Right lobe of liver (tissue), 6 donors: ENCODE measurements at places on chromosomes 3 and 15.

DNA sequence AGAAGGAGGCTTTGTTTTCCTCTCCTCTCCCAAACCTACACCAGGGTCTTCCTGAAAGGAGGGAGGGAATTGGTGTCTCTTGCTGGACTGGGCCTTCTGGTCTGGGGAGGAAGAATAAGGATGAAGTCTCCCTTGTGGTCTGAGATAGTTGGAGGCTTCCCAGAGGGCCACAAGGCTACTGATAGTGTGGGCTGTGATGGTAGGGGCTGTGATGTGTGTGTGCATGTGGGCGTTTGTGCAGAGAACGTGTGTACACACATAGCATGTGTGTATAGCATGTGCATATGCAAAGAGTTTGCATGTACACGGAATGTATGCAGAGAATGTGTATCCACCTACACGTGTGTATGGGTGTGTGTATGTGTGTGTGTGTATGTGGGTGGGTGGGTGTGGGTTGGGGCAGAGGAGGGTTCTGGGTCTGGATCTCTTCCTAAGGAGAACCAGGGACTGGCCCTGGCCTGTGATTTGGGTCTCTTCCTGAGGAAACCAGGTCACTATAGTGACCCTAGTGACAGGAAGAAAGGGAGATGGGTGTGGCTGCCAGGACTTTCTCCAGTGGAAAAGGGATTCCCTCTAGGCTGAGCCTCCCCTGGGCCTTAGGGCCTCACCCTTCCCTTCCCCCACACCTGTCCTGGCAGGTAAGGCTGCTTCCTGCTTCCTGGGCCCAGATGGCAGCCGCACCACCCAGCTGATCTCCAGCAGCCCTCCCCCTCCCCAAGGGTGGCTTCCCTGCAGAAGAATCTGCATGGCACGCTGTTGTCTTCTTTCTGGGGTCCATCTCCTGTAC, 1.7 kb downstream of the FLNB start:
- DNase-seq = peak; percentile 66

DNA sequence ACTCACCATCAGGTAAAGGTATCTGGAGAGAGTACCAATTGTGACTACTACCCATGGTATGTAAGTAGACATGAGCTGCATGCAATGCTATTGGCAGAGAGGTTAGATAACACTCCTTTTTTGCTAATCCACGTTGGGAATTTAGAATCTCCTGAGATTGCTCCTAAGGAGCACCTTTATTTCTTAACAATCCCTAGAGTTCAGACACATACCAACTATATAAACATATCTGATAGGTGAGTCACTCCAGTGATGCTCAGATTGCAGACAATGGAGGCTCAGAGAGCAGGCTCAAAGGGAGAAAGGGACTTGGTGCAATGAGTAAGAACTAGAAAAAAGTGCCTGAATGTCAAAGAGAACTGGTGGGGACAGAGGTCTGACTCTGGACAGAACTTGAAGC, 47.0 kb upstream of the LRRFIP2 start:
- DNase-seq = no peak

DNA sequence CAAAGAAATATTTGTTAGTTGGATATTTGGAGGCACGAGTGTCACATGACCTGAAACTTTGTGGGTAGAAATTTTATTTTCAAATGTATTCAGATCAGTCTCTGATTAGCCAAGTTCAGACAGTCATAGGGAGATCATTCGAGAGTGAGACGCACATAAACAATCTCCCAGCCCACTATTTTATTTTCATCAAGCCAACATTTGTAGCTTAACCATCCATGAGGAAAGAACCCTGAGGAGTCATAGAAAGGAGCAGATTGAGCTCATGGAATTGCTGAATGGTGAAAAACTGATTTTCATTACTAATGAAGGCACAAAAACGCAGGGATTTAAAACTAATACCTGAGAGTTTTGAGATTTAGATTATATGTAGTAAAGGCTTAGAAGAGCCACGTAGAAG, 548.7 kb downstream of the NSUN3 start:
- no peak for DNase-seq

- no peak for DNase-seq
These were observed 14.6 kb downstream of the NUSAP1 start for GRCh38 chr15:41347236-41347635.

GRCh38 chr3:131402391-131403039, 20.9 kb downstream of the NUDT16 start:
- DNase-seq = no peak

- no peak for DNase-seq
These were observed 443 bp upstream of the NR2F2 start for GRCh38 chr15:96330064-96330449.

- no peak for DNase-seq
These were observed 904 bp upstream of the MCTP2 start for GRCh38 chr15:94230431-94230882.

DNA sequence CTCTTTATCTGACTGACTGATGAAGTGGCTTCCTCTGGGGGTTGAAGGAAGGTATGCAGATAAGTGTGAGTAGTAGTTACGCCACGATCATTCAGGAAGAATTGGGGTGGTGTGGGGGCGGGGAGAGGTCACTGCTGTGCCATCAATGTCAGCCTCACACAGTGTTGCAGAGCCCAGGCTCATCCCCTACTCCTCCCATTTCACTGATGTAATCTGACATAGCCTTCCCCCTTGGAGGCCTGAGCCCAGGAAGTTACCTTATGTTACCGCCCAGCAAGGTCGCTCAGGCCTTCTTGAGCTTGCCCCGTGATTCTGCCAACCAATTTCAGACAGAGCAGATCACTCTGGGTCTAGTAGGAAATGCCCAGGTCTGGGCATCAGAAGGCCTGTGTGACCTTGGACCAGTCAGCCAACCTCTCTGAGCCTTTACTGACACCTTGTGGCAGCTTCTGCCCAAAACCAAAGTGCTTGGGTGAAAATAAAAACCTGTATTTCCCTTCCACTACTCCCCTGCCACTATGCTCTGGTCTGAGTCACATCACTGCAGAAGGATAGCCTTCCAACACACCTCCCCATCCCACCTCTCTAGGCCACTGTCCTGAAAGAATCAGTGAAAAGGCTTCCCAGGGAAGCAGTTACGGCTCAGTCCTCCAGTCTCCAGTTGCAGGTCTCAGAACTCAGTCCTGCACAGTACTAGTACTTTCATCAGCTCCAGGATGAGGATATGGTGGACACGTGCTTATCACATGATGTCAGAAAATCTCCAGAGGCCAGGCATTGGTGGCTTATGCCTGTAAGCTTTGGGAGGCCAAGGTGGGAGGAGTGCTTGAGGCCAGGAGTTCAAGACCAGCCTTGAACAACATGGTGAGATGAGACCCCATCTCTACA, 28.1 kb upstream of the INSYN1 start:
- no peak for DNase-seq

GRCh38 chr15:71444032-71444810, 328.9 kb downstream of the THSD4 start:
- no peak for DNase-seq

DNA sequence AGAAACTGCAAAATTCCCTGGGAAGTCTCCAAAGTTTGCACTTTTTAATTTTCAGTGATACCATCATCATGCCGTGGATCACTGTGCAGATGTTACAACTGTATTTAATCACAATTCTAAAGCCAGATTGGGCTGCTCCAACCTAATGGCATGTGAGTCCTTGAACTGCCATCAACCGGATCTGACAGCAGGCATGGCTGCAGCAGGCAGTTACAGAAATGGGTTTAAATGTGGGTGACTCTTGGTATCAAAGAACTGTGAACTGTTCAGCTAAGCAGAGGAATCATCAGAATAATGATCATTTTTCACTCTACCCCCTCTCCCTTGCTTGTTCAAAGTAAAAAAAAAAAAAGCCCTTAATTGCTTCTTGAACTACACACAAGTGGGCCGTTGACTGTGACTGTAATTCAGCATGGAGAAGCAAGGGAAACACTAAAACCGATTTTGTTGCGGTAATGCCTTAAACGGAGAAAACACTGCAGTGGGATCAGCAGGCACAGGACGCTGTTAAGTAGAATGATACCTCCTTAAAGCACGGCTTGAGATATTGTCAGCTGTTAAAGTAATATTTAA, 152.4 kb downstream of the RORA start:
- DNase-seq = no peak

DNA sequence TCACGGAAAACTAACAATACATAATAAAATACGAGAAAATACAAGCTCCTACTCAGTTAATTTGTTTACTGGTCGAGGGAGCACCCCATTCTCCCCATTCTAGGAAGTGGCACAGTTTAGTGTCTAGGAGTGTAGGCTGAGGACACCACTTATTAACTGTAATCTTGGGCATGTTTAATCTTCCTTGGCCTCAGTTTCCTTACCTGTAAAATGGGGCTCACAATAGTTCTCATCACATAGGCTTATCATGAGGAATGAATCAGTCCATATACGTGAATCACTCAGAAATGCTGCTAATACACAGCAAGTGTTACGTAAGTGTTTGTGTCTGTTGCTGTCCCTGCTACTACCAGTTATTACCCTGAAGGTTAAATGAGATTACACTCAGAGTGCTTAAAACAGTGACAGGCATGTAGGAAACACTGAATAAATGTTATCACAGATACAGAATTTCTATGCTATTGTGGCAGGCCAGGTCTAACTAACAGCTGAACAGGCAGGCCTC, 210.2 kb downstream of the OSBPL10 start:
- DNase-seq = no peak

- no peak for DNase-seq
These were observed 91.0 kb upstream of the PLAAT1 start for GRCh38 chr3:193149998-193150397.

GRCh38 chr15:82553846-82554245, 13.6 kb upstream of the RPS17 start:
- DNase-seq = no peak

- no peak for DNase-seq
These were observed 19.1 kb downstream of the KBTBD8 start for GRCh38 chr3:67017211-67017610.

- no peak for DNase-seq
These were observed 77.6 kb upstream of the CHD2 start for GRCh38 chr15:92822216-92823144.

GRCh38 chr3:67524046-67524445, 130.4 kb downstream of the SUCLG2 start:
- no peak for DNase-seq

- no peak for DNase-seq
These were observed 49.9 kb upstream of the PHLDB2 start for GRCh38 chr3:111809186-111809585.
